ENCODE measurements at places on chromosomes 5 and 9. TPM values are rescaled to one million over a fixed set of nuclear protein-coding genes. Genes with fewer than 3 reads are reported as not detected.

GRCh38 chr5:6757414-6757969 is 44.3 kb downstream of the TENT4A start:
- DNase-seq, result peak; percentile 54

DNA sequence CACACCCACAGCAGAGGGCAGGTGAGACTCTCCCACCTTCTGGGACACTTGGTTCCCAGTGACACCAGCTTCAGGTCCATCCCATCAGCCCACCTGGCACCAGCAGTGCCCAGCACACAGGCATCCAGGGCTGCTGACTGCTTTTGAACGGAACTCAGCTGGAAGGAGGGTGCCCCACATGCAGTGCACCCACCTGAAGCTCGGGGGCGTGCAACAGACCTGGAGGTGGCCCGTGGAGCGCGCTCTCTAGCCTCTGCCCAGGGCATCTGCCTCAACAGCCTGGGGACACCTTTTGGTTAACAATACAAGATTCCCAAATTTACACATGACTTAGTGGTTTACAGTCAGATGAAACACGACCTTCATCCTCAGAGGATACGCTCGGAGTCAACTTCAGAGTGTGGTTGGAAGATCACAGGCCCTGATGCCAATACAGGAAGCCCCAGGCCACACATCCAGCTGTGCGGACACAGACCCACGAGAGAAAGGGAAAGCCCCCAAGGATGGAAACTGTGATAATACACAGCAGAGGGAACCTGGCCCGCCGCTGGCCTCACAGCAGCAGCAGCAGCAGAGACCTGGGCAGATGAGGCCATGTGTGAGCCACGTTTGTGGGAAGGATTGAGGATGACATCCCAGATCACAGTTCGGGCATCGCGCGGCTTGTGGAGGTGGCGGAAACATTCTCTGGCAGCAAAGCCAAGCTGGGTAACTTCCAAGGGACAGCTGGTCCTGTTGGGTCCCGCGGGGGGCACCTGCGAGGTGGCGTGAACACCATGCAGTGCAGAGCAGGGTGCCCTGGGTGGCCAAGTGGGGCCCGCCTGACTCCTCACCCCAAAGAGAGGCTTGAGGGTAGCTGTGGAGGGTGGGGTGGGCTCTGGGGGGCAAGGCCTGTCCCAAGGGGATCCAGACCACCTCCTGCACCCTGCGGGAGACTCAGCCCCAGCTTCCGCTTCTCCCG is 64.0 kb downstream of the SECISBP2 start:
- no peak for DNase-seq

The RANBP3L gene
- total RNA-seq, result under 0.01 TPM

- DNase-seq, result no peak
These were observed 125.6 kb downstream of the LPAR1 start for GRCh38 chr9:110912419-110913291.

The SLC9A3 gene
- total RNA-seq, result 0.35 TPM

- no peak for DNase-seq
These were observed 8.4 kb downstream of the PTGES2 start for GRCh38 chr9:128118971-128119665.

The PCDHB4 gene
- total RNA-seq, result 0.35 TPM

All from renal cortical epithelial cell (primary cell).